Upper lobe of right lung (tissue), 1 donor: ENCODE measurements at places on chromosomes 16 and 17. TPM values are rescaled to one million over a fixed set of nuclear protein-coding genes. Genes with fewer than 3 reads are reported as not detected.

The LGALS9B gene
- not detected for total RNA-seq

GRCh38 chr16:1825864-1826690 lies 548 bp downstream of the HAGH start:
- DNase-seq: peak; percentile 88

The CDH11 gene
- 176 TPM for total RNA-seq

DNA sequence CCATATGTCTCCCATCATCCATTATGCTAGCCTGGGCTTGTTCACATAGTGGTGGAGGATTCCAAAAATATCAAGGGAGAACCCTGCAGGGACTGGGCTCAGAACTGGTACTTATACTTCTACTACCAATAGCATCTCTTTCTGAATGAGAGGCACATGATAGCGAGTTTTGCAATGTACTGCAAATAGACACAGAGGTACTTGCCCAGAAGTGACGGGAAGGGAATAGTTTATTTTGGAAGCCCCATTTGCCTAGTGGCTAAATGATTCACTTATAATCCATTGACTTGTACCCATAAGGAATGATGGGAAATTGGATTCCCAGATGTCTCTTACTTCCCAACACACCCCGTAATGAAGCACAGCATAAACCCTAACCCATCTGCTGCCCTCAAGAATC lies 124.8 kb upstream of the ERCC4 start:
- DNase-seq: no peak

The CPNE7 gene
- total RNA-seq: 4.8 TPM

DNA sequence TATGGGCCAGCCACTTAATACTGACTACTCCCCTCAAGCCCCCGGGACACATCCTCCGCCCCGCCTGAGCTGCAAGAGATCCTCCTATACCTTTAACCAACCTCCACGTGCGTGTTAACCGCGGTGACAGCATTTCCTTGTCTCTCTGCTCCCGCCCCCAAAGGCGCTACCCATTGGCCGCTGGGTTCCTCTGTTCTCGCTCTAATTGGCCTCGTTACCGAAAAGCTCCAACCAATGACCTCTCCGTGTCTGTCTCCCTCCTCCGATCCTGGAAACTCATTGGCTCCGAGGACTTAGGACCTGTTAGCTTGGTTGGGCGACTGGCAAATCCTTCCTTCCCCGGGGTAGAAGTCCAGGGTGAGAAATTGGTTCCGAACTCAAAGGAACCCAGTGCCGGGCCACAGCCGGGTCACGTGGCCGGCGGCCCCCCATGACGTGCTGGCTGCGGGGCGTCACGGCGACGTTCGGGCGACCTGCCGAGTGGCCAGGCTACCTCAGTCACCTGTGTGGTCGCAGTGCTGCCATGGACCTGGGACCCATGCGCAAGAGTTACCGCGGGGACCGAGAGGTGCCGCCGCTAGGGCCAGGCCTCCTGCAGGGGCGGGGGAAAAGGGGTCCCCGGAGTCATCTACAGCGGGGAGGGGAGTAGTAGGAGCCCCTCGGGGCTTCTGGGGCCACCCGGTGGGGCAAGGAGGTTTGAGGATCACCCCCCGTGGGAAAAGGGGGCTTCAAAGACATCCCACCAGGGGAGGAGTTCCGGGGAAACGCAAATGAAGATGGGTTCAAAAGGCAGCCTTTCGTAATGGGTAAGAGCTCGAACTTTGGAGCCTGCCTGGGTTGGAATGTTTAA lies at the start of gene PNPO:
Gene PNPO (plus strand): TSS at position 326 of the 850 bp plus-strand sequence. CDS start 105 bp downstream, at position 431.
- peak; percentile 95 for DNase-seq

- DNase-seq: no peak
Observed at GRCh38 chr17:82665891-82666290, 17.6 kb upstream of the WDR45B start.

The TPSG1 gene
- 2.3 TPM for total RNA-seq

The MYH8 gene
- total RNA-seq: not detected

The ITGAD gene
- total RNA-seq: 0.20 TPM

The KCNAB3 gene
- 5.9 TPM for total RNA-seq

The CCL11 gene
- 0.98 TPM for total RNA-seq

- no peak for DNase-seq
Observed at GRCh38 chr17:10033959-10034358, 128.9 kb upstream of the RCVRN start.

DNA sequence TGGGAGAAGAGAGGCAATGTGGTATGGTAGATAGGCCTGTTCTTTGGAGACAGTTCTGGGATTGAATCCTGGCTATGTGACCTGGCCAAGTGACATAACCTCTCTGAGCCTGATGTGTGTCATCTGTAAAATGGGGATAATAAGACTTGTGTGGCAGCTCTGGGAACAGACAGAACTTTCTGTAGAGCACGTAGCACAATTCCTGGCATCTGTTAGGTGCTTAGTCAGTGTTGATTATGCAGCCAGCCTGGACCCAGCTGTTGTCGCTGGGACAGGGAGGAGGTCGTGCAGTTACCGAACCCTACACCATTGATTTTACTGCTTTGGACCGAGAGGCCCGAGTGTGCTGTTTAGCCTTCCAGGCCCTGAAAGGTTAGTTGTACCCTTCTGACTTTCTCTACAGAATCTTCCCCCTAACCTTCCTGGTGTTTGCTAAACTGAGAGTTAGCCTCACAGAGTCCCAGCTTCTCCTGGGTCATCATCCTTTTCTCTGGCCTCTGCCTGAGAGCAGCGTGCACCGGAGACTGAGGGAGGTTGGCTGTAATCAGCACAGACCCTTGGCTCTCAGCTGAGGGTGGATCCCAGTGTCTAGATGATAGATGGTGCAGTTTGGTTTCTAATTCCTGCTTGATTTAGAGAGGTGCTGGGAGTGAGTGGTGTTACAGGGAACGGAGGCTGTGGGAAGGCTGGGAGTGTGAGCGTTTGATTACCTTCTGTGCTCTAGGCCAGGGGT lies 31.9 kb downstream of the MSI2 start:
- no peak for DNase-seq

The MYLK3 gene
- 0.43 TPM for total RNA-seq

- DNase-seq: no peak
Observed at GRCh38 chr17:80387071-80387470, 27.9 kb upstream of the ENDOV start.

DNA sequence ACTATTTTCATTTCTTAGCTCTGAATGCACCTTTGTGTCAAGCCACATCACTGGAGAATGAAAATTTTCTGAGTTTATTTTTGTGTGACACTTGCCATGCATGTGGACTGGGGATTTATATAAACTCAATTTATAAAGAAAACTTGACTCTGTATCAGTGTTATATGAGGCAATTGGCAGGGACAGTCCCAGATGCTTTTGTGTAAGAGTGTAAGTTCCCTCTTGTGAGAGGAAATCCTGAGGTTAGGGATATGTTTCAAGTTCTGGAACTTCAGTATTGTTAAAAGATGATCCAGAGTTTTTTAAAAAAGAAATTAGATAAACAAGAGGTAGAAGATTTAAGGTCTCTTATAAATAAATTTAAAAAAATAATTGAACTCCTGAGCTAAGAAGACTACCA lies 10.9 kb upstream of the CCL8 start:
- DNase-seq: no peak

GRCh38 chr17:19457830-19458271 lies 46.8 kb downstream of the RNF112 start:
- DNase-seq: no peak

The NEUROD2 gene
- total RNA-seq: not detected

DNA sequence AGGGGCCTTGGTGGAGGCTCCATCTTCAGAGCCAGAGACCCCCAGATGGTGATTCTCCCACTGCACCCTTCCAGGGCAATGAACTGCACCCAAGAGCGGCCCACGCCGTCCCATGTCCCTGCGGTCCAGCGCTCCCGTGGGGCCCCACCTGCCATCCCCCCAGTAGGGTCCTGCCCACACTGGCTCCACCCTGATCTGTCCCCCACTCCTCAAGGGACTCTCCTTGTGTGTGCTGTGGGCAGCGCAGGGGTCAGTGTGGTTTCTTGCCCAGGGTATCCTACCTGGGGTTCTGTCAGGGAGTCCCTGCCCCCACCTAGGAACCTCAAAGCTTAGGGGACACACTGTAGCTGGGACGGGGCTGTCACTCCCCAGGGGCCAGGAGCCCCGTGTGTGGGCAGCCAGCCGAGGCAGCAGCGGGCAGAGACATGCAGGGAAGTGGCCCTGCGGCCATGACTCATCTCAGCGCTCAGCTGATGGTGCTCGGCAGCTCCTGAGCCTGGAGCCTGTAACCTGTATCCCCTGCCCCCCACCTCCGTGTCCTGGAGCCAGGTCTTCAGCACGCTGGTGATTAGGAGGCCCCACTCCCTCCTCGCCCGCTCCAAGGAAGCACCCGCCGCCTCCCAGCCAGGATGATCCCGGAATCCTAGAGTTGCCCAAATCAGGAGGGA lies 35.7 kb upstream of the SSTR5 start:
- DNase-seq: no peak

- DNase-seq: no peak
Observed at GRCh38 chr16:11145173-11145818, 110.7 kb downstream of the SOCS1 start.

DNA sequence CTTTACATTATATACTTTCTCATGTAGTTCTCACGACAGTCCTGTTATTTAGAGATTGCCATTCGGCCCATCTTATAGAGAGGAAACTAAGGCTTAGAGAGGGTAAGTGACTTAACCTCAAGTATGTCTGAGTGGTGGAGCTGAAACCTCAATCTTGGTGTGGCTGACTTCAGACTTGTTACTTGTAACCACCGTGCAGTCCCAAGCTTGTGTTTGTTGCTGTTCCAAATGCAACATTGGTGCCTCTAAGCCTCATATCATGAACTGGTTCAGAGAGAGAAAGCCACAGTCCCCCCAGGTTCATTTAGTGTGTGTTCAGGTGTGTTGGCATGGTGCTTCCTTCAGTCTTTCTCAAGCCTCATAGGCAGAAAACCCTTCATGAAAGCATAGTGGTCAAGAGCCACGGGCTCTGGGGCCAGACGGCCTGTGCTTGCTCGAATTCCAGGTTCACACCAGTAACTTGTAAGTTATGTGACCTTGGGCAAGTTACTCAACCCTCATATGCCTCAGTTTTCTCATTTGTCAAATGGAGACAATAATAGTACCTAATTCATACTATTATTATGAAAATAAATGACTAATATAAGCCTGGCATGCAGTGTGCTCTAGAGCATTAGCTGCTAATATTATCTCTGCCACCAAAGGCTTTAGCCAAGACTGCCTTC lies 39.9 kb downstream of the CDH1 start:
- no peak for DNase-seq

The GRAPL gene
- 16.6 TPM for total RNA-seq

GRCh38 chr16:83599789-83600462 lies 207.9 kb upstream of the HSBP1 start:
- no peak for DNase-seq

DNA sequence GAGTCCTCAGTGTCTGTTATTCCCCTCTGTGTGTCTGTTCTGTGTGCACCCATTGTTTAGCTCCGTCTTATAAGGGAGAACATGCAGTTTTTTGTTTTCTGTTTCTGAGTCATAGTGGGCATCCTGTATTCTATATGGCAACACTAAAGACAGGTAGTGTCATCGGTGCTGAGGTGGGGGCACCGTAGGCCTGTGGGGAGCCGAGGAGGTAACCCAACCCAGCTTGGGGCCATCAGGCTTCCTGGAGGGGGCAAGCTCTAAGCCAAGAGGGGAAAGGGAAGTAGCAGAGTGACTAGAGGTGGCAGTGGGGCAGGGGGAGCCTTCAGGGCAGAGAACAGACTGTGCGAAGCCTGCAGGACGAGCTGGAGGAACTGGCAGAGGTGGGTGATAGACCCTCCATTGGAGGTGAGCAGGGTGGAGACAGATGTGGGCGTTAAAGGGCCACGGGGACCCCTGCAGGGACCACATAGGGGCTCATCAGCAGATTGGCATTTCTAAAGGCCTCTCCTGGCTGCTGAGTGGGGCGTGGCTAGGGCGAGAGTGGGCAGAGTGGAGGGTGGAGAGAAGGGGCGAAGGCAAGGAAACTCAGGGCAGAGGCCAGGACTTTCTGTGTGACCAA lies 36.5 kb downstream of the CPNE2 start:
- DNase-seq: no peak

DNA sequence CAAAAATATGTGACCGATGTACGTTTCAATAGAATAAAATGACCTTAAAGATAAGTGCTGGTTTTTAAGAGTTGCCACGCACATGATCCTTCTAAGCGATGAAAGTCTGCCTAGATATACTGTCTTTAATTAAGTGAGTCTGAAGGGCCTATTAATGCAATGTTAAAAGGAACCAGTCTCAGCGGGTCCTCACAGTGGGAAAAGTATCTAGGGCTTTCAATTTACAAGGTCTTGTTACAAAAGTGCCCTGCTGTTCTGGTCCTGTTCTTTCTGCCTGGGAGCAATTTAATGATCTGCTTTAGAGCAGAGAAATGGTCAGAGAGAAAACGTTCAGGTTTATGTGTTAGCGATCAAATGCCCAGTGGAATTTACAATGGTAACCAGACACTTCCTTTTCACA lies 864.0 kb downstream of the KCNJ2 start:
- no peak for DNase-seq

The DPEP2NB gene
- total RNA-seq: not detected

DNA sequence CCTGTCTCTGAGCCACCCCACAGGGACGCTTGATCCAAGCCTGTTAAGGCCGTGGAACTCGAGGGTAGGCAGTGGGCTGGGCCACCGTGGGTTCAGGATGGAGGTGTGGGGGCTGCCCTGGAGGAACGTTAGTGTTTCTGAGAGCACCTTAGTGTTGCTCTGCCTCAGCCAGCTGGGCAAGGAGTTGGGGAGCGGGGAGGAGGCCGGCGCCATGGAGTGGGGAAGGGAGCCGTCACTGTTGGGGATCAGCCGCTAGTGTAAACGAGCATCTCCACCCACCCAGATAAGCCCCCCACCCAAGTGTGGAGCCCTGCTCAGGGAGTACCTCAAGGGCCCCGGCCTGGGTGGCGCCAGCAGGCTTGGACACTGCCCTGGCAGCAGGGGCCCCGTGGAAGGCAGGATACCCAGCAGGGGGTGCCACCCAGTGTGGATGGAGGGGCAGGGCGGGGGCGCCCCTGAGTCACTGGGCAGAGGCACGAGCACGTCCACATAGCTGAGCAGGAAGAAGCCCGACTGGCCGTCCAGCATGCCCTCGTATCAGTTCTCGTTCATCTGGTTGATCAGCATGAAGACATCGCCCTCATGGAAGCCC lies 98.6 kb downstream of the KPNA2 start:
- DNase-seq: no peak

DNA sequence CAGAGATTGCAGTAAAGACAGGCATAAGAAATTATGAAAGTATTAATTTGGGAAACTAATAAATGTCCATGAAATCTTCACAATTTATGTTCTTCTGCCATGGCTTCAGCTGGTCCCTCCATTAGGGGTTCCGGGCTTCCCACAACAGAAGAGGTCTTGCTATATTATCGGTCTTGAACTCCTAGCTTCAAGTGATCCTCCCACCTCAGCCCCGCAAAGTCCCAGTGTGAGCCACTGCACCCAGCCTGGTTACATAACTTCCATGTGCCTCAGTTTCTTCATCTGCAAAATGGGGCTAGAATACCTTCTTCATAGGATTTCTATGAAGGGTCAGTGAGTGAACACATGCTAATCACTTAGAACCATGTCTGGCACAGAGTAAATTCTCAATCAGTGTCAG lies 13.5 kb upstream of the ITGAM start:
- DNase-seq: no peak

- no peak for DNase-seq
Observed at GRCh38 chr16:57186872-57187854, 1.0 kb downstream of the RSPRY1 start.

The TLCD2 gene
- 12.7 TPM for total RNA-seq
